ENCODE measurements at places on chromosomes 16 and 17.

DNA sequence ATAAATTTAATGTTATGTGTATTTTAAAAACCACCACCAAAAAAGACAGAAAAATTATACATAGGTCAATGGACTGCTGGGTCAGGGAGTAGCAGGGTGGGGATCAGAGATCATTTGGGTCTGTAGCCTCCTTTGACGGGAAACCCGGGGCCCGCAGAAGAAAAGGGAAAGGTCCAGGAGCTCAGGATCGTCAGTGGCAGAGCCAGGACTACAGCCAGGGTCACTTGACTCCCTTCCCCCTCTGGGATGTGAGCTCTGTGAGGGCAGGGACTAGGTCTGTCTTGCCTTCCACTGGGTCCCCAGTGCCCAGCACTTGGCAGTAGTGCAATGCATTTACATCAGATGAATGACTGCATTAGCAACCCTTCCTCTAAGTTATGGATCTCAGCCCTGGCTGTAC, 62.1 kb downstream of the TOM1L2 start:
- DNase-seq, result no peak

DNA sequence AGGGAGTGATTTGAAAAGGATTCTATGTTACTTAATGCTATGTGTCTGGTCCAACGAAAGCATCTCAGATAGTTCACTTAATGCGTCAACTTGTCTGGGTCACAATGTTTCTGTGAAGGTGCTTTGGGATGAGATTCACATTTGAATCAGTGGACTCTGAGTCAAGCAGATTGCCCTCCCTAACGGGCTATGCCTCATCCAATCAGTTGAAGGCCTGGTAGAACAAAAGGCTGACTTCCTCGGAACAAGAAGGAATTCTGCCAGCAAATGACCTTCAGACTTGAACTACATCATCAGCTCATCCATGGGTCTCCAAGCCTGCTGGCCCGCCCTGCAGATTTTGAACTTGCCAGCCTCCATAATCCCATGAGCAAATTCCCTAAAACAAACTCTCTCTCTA, 15.2 kb downstream of the EMP2 start:
- no peak for DNase-seq

DNA sequence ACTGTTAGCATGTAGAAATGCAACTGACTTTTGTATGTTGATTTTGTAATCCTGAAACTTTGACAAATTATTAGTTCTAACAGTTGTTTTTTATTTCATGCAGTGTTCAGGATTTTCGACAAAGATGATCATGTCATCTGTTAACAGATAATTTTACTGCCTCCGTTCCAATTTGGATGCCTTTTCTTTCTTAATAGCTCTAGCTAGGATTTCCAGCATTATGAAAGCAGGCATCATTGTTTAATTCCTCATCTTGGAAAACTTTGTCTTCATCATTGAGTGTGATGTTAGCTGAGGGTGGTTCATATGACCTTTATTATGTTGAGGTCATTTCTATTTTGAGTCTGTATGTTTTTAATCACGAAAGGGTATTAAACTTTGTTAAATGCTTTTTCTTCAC, 31.9 kb downstream of the RMI2 start:
- DNase-seq, result no peak

DNA sequence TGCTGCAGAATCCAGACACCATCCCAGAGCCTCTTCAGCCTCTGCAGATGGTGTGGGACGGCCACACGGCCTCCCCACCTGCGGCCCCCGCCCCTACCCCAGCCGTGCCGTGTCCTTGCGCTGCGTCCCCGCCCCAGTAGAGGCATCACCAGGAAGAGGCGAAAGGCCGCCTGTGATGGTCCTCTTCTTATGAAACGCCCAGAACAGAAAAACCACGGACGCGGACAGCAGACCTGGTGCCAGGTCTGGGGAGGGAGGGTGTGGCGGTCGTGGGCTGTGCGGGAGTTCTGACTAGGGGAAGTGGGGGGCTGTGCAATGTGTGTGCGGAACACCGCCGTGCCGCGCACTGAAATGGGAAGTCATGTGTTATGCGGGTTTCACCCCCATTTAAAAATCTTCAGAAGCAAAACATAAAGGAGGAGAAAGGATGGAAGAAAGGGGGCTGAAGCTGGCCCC, 25.5 kb downstream of the ACSF3 start:
- no peak for DNase-seq

DNA sequence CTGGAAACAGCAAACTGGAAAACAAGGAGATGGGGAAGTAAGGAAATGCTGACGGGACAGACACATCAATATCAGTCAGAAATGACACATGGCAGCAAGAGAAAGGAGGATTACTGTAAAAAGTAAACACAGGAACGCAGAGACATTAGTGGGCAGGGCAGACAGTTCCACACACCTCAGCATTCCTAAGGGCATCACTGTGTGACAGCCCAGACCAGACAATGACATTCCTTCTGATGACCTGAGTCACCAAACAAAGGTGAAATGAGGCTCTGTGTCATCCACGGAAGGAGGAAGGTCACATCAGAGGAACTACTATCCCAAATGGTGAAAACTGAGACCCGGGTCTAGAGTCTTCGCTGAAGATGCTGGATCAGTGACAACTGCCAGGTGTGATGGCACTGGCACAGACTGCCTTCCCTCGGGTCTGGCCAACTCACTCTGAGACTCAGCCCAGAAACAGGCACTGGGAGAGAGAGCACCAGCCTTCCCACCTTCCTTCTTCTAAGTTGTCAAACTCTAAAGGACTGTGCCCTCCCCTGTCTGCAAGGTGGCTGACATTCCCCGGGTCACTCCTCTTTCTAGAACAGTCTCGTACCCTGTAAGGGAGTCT, 36.7 kb downstream of the TK2 start:
- peak; percentile 13 for DNase-seq

DNA sequence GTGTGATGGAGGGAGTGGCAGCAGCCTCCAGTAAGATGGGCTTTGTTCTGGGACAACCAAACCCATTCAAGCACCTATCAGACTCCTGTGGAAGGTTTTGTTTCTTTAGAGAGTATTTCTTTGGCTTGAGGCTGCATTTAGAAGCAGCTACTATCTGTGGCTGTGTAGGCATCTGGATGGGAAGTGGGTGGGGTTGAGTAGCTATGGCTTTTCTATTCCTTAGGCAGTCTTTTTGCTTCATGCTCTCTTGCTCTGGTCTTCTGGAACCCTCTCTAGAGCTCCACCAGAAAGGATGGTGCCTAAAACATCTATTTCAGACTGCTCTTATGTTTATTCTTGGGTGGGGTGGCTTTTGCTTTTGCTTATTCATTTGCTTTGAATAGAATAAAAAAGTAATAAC, 19.9 kb downstream of the TNRC6A start:
- no peak for DNase-seq

GRCh38 chr16:46889942-46890300, 5.8 kb downstream of the GPT2 start:
- no peak for DNase-seq

GRCh38 chr17:78973792-78974520, 5.8 kb downstream of the LGALS3BP start:
- DNase-seq, result no peak

- no peak for DNase-seq
Observed at GRCh38 chr16:85947230-85948137, 48.5 kb downstream of the IRF8 start.

DNA sequence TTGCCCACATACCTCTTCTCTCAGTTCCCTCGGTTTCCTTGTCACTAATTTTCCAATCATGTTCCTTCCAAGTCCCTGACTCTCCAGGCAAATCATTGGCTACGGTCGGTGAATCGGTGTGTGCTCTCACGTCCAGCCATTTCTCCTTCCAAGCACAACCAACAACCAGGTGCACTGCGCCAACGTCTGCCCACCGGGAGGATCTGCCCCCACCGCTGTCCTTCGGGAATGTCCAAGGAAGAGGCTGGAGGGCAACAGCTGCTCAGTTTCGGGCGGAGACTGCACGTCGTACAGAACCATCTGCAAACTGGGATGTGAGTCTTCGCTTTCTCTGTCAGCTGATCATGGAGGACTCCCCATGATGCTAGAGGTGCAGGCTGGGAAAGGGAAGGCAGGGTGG, 8.4 kb upstream of the NXN start:
- DNase-seq, result no peak

- no peak for DNase-seq
Observed at GRCh38 chr17:42340691-42341127, 47.5 kb downstream of the STAT3 start.

- no peak for DNase-seq
Observed at GRCh38 chr16:77787452-77787851, 912 bp upstream of the VAT1L start.

DNA sequence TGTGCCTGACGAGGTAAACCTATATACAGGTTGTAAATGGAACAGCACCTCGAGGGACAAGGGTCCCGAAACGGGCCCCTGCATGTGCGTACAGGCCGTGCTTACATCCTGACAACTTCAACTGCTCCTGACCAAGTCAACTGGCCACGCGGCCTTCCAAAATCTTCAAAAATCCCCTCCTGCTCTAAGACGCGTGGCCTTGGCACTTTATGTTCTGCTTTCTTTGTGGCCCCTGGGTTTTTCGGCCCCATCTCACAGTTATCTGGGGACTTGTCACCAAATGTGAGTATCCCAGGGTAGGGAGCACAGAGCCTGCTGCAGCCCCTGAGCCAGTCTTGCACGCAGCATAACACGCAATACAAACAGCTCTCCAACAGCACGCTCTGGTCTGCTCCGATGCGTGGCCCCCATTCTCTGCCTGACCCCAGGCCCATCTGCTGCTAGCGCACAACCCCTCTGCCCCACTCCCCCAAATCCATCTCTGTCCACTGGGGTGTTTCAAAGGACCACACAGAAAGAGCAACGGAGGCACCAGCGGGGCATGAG, 659 bp downstream of the RPH3AL start:
- DNase-seq, result no peak

- no peak for DNase-seq
Observed at GRCh38 chr16:31242206-31242605, 17.6 kb upstream of the ITGAM start.

DNA sequence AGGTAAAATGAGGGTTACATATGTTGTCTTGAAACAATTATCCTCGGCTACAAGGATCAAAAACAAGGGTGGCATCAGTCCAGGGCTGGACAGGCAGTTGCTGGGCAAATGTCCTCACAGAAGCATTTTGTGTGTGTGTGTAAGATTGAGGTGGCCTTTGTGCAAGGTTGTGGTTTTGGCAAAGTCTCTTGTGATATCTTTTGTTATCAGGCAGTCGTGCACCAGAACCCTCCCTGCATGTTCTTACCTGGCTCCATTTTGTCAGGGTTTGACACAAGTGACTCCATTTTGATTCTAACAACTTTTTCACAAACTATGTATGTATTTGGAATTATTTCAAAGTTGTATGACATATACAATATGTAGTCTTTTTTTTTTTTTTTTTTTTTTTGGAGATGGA, 20.0 kb downstream of the CHAD start:
- no peak for DNase-seq

DNA sequence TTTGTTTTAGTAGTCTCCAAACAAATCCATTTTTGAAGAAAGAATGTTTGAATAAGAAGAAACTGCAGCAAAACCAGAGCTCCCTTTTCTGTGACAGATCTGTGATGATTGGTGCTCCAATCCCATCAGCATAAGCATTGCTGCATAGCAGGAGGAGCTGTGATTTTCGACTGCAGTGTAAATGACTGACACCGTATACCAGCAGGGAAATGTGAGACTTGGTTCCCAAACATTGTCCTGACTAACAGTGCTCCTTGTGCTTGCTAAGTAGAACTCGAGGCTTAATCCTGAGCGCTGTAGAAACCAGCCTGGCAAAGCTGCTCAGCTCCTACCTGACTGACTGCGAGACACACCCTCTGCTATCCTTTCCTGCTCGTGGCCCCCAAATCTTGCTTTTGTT, 57.2 kb downstream of the NUP93 start:
- DNase-seq, result no peak

DNA sequence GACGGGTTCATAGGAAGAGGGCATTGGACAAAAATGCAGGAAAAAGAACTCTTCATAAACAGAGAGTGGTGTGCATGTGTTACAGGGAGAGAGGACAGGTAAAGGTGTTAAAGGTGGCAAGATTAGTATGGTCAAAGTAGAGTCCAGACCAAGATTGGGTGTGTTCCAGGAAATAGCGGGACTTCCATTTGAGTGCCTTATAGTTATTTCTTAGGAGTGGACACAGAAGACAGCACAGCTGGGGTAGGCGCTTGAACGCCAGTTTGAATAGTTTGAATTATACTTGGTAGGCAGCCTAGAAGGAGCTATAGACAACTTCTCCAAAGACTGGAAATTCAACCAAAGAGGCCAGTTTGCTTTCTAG, 63.4 kb downstream of the MAP2K6 start:
- DNase-seq, result no peak

DNA sequence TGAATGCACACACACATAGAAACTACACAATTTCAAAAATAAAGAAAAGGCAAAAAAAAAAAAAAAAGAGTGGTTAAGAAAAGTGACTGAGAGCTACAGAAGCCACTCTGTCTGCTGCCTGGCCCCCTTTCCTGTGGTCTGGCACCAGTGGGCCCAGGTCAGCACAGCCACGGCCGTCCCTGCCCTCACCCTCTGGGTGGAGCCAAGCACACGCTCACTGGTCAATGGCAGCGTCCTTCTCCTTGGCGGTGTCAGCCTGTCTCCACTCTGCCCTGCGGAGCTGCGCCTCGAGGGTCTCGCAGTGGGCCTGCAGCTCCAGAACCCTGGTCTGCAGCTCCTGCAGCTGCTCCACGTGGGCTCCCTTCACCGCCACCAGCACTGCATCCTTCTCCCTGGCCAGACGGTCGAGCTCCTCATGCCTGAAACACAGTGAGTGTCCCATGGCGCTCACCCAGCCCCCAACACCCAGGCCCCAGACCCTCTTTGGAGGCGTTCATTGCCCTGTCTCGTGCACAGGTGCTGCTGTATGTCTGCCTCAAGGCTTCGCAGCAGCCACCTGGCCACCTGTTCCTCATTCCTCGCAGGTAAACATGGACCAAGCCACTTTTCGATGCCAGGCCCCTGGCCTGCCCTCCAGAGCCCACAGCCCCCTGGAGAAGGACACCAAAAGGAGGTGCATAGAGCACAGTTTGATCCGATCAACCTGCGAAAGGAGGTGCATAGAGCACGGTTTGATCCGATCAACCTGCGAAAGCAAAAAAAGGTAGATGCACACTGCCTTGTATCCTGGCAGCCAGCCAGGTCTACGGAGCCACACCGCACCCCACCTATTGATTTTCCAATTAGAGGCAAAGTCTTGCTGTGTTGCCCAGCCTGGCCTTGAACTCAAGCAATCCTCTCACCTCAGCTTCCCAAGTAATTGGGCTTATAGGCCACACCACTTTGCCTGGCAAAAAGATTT, 24.4 kb downstream of the CCDC57 start:
- DNase-seq, result no peak

- DNase-seq, result no peak
Observed at GRCh38 chr17:41987642-41988041, 21.0 kb downstream of the CNP start.

GRCh38 chr17:44543905-44544523, 13.3 kb upstream of the FZD2 start:
- no peak for DNase-seq
